CD4-positive, alpha-beta T cell treated with Interleukin-21 for 1 hour (primary cell): ENCODE measurements at places on chromosomes 2 and 18.

- no peak for DNase-seq
These were observed 690 bp downstream of the SDC1 start for GRCh38 chr2:20224164-20224715.

- no peak for DNase-seq
These were observed 18.3 kb downstream of the SFT2D3 start for GRCh38 chr2:127719301-127720218.

- no peak for DNase-seq
These were observed 264.5 kb upstream of the LRP1B start for GRCh38 chr2:142395291-142395690.

GRCh38 chr2:127679680-127680361 is 4.5 kb upstream of the LIMS2 start:
- DNase-seq: no peak

DNA sequence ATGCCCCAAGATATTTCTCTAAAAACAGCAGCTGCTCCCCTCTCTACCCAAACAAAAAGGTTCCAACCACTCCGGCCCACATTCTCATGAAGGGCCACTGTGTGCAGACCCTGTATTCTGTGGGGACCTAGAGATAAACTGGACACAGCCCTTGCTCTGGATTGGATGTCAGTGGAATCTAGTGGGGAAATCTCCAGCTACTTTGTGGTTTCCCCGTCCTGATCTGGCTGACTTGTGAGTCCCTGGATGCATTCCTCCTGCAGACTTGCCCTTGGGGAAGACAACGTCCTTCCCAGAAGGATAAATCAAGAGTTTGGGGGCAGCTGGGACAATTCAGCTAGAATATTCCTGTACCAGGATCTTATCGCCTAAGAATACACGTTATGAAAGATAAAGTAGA is 151.1 kb downstream of the FSHR start:
- no peak for DNase-seq

DNA sequence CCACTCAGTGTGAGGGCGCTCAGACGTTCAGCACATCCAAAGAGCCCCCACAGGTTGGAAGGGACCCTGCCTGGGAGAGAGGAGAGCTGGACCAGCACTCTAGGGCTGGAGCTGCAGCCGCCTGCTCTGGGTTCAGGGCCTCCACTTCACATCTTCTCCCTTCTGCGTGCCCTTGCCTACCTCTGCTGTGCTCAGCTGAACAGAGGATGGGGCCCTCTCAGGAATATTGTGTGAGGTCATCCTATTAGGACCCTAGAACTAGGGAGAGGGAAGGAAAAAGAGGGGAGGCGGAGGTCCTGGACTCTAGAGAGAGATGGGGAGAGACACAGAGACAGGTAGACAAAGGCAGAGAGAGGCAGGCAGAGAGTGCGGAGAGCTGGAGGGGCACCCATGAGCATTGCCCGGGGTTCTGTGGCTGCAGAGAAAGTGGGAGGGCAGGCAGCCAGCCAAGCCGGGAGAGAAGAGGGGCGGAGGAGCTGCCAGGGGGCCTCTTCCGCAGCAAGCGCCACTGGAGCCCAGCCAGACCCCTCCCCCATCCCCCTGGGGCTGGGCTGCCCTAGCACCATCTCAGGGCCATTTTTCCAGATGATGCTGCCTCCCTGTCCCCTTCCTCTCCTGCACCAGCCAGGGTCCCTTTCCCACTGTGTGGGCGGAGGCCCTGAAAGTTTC is 8.3 kb upstream of the TNS1 start:
- DNase-seq: no peak

DNA sequence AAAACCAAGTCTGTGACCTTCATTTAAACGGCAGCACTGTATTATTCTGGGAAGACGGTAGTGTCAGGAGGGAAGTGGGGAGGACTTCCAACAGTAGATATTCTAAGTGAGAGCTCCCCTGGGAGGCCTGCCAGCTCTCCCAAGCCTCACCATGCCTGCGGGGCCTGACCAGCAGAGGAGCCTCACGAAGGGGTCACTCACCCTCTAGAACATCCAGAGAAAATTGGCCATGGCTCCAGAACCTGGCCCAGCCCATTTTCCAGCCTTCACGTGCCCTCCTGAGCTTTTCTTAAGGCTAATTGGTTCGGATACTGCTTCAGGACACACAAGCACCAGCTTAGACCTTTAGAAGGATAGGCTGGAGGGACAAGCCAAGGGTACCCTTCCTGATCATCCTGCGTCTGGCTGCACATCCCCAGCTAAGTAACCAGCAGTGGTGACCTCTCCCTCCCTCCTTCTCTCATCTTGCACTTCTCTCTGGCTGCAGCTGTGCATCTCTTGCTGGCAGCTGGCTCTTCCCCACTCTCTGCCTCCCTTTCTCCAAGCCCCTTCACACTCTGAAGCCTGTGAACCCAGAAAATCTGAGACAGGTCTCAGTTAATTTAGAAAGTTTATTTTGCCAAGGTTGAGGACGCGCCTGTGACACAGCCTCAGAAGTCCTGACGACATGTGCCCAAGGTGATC is 120.1 kb upstream of the PKDCC start:
- no peak for DNase-seq

DNA sequence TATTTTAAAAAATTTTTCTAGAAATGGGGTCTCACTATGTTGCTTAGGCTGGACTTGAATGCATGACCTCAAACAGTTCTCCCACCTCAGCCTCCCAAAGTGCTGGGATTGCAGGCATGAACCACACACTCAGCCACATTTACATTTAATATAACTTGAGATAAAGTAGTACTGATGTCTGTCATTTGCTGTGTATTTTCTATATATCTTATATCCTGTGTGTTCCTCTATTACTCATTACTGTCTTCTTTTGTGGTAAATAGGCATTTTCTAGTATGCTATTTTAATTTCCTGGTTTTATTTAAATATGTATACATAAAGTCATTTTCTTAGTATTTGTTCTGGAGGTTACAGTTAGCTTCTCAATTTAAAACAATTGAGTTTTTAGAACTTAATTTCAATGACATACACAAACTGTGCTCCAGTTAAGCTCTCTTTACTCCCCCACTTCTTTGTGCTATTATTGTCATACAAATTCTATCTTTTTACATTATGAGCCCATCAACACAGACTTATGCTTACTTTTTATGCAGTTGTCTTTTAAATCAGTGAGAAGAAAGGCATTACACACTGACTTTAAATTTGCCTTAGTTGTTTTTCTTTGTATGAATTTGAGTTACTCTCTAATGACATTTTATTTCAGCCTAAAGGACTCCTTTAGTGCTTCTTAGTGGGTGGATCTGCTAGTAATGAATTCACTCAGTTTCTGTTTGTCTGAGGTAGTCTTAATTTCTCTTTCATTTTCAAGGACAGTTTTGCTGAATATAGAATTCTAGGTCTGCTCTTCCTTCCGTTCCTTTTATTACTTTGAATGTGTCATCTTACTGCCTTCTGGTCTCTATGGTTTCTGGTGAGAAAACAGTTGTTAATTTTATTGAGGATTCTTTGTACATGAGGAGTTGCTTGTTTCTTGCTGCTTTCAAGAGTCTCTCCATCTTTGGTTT is 6.2 kb upstream of the INPP4A start:
- peak; percentile 61 for DNase-seq

- no peak for DNase-seq
These were observed 27.4 kb upstream of the SLC20A1 start for GRCh38 chr2:112618383-112618782.

GRCh38 chr2:38533180-38533579 is 69.5 kb downstream of the HNRNPLL start:
- DNase-seq: no peak

DNA sequence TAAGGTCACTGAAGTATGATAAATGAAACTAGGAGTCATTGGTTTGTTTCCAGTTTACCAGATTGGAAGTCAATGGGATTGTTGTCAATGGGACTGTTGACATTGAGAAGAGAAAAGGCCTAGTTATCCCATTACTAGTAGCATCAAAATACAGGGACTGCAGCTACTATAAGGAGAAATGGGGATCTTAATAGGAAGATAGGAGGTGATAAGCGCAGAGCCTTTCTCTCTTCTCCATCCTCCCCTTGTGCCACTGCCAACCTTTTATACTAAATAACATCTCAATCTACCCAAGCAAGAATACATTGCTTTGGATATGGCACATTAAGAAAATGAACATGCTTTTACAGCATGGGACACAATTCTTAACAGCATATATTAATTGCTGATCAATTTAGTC is 10.5 kb upstream of the BBS5 start:
- DNase-seq: no peak

- DNase-seq: no peak
These were observed 76.6 kb upstream of the ZFP36L2 start for GRCh38 chr2:43302961-43303494.

DNA sequence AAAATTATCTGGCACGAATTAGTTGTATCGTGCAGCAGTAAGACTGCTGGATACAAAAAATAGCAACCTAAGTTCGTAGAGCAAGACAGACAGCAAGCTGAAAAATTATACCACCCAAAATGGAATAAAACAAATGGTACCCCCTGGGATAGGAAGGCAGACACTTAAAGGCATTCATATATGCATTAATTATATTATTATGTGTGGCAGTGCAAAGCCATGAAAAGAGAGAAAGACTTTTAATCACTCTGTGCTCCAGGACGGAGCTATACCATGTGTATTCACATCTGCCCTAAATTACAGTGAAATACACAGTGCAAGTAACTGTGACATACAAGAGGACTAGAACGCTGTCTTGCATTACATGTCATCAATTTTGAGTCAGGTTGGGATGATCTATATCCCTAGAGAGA is 235.9 kb downstream of the GULP1 start:
- no peak for DNase-seq

GRCh38 chr18:52244658-52245057 is 95.3 kb upstream of the DCC start:
- no peak for DNase-seq

DNA sequence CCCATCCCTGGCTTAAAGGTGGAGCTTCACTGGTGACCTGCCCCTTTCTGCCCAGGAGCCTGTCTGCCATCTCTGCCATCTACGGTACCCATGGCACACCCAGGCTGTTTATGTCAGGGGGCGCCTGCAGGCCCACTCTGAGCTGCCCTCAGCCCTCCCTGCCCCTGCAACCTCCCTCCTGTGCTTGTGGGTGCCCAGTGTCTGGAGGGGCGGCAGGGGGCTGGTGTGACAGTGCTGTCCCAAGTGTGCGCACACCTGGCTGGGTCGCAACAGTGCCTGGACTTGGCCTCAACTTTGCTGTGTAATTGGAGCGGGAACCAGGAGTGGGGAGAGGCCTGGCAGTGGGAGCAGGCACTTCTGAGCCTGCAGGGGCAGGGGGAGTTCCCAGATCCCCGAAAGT is 102.4 kb downstream of the ALMS1 start:
- no peak for DNase-seq

DNA sequence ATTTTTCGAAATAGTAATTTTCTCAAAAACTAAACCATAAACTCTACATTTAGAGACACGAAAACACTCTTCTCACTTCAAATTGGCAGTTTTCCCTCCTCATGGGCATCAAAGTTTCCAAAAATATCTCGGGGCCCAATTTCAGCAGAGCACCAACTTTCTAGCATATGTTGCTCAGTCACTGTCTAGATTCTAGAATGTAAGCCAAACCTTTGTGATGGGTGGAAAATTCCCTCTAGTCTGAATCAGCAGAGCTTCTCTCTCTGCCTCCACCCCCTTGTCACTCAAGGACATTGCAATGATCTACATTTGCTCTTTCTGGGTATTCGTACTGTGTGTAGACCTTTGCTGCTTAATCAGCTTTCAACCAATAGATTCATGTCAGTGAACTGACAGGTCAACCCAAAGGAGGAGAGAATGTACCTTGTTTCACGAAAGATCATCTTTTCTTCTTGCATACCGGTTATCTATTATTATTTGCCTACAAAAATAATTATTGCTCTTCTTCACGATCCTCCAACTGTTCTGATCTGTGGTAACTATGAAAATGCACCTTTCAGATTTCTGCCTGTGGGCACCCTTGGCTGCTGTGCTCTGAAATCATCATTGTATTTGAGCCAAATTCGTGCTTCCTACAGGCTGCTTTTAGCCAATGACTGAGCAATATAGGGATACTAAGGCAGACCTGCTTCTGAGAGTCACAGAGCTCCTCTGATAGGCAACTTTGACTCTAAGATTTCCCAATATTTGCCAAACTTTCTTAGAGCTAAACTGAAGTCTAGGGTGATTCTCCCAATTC is 38.7 kb upstream of the GLS start:
- no peak for DNase-seq
